ENCODE measurements at places on chromosomes 7 and 10.
A peak's percentile ranks its signal among the peaks of the same experiment; 100 is the strongest.

- DNase-seq, result no peak
These were observed 111.5 kb downstream of the SEMA3C start for GRCh38 chr7:80807166-80807900.

DNA sequence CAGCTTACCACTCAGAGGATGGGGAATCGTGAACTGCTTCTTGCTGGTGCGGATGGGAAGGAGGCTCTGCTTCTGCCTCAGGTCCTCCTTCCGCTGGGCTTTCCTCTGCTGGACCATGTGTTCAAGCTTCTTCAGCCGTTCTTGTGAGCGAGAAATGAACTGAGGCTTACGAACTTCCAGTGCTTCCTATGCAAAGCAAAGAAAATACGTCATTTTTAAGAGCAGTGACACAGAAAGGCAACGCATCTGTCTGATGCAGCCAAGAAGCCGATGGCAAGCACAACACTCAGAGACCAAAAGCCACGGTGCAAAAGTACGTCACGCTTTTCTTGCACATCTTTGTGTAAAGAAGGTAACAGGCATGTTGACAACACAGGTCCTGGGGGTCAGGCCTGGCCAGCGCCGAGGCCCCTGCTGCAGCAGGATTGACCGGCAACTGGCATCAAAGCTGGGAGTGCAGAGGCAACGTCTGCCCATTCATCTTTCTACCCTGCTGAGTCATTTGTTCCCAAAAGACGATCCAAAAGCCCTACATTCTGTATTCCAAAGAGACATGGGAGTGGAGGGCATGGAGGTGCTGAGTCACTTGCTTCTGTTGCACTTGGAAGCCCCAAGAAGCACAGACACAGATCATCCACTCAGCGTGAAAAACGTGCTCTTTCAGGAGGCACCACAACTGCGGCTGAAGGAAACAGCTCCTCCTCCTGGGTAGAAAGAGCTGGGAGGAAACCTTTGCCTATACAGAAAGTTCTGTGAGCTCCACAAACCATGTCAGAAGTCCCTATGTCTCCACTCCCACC is 71.0 kb upstream of the ADAM12 start:
- DNase-seq, result no peak

DNA sequence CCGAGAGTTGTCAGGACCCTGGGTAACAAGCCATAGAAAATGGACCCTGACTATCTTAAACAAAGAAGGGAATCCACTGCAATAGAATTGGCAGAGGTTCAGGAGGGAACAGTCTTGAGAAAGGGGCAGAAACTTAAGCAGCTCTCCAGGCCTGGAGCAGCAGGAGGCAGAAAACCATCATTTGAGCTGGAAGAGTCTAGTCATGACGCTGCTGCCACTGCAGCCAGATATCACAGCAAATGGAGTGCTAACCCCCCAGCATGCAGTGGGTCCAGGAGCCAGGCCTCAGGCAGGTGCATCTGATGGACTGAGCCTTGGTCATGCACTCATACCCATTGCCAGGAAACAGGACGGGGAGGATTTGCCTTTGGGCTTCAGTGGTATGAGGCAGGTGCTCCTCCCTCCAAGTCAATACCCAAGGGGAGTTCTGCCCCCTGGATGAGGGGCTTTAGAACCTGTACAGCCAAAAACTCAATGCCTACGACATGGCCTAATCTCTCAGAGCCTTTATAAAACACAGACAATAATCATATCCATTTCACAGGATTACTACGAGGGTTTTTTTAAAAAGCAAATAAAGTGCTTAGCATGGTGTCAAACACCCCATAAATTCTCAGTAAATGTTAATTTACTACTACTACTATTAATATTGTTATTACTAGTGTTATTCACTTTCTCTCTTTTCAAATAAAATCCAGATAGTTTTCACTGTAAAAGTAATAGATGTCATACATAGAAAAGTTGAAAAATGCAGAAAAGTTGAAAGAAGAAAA is 30.7 kb downstream of the DUSP5 start:
- no peak for DNase-seq

DNA sequence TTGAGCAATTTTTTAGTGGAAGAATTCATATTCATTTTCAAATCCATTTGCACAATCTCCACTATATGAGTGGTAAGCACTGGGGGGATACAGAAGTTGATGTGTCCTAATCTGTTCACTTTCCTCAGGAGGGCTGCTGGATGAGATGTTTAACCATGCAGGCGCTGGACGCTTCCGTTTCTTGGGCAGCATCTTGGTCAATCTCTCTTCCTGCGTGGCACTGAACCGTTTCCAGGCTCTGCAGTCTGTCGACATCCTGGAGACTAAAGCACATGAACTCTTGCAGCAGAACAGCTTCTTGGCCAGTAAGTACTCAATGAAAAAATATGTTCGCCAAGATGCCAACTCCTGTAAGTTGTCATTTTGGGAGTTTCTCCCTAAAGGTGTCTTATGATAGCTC is 179.3 kb downstream of the ABCA13 start:
- no peak for DNase-seq

DNA sequence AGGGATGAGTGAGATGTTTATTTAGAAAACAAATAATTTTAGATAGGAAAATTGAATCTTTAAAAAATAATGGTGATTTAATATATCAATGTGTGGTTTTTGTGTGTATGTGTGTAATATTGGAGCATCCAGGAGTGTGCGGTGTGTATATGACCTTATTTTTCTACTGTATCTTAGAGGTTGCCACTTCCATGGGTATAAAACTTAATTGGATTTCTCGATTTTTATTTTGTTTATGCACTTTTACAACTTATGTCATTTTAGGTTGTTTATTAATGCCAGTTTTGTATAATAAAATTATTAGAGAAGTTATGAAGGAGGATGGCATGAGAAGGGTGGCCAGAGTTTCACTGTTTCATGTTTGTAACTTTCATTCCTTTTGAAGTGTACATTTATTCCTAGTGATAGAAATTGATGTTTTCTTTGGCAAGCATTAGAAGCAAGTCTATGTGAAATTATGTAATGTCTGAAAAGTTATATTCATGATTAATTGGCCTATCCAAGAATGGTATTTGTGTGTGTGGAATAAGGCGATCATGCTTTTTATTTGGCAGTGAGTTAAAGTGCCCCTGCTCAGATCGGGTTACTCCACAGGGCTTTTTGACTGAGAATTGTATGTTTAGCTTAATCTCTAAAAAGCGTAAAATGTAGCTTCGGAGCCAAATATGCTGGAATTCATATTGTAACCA is 110.3 kb downstream of the KAT6B start:
- DNase-seq, result no peak

DNA sequence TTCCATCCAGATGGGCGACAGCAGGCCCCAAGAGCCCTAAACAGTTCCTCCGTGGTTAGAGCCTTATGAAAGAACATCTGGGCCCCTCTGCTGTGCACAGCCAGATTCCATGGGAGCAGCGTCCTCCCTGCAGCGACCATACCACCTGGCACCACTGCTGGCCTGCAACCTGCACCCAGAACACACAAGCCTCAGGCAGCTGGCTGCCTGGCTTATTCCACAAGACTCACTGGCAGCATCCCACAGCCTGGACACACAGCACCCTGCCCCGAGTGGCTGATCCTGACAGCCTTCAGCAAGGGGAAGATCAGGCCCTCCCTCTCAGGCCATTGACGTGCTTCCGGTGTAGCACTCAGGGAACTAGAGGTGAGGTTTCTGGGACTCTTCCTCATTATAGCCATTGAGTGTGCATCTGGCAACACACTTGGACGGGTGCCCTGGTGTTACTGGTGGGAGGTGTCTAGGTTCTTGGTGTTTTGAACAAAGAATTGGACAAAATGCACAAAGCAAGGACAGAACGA is 33.7 kb upstream of the ERCC6 start:
- no peak for DNase-seq

DNA sequence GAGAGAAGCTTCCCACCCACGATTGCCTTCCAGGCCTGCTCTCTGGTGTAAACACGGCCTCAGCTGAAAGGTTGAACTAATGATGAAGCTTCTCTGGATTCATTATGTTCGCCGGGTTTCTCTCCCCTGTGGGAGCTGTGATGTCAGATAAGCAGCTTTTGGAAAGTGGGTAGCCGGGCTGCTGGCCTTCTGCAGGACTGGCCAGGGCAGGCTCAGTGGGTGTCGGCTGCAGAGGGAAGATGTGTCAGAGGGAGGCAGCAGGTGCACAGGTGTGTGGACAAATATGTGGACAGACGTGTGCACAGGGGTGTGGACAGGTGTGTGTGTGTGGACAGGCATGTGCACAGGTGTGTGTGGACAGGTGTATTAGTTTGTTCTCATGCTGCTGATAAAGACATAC is 28.5 kb upstream of the PSMG3 start:
- no peak for DNase-seq

DNA sequence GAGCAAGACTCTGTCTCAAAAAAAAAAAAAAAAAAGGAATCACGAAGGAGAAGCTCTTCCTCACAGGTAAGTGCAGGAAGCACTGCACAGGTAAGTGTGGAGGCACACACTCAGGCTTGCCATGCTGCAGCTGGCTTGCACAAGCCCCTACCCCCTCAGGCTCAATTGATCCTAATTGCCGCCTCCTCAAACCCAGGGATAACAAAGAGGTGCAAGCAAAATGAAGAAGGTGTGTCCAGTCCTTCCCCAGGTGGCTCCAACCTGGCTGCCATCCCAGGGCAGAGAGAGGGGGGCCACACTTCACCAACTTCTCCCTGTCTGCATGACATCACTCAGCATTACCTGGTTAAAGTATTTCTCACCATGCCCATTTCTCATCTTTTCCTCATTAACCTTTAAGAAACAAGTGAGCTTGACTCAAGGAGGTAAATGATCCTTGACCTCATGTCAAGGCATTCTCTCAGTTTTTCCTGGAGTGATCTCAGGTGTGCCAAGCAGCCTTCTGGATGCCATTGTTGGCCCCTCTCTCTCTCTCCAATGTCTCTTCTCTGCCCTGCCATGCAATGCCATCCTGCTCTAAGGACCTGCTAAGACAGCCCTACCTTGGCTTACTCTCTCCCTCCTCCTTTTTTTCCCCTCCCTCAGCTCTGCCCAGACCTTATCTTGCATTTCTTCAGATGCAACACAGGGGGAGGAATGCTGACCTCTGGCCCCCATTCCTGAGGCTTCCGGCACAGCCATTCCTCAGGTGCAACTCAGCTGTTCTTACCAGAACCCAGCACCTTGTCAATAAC is 13.0 kb upstream of the TRPV6 start:
- no peak for DNase-seq

GRCh38 chr10:9081253-9081652 is 1026.8 kb downstream of the GATA3 start:
- DNase-seq, result no peak

DNA sequence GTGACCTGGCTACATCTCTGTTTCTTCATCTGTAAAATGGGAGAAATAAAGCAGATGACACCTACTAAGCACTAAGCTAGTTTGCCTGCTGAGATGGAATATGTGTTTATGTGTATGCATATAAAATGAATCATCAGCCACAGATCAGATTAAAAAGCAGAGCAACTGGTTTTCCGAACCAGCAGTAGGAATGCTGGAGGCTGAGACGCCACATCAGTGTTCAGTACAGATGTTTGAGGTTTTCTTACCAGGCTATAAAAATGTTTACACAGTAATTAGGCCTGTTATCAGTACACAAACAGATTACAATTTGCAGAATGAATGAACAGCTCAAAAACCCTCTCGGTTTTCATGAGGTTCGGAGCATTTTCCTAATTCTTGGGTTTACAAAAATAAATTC is 85.8 kb downstream of the CALN1 start:
- no peak for DNase-seq

DNA sequence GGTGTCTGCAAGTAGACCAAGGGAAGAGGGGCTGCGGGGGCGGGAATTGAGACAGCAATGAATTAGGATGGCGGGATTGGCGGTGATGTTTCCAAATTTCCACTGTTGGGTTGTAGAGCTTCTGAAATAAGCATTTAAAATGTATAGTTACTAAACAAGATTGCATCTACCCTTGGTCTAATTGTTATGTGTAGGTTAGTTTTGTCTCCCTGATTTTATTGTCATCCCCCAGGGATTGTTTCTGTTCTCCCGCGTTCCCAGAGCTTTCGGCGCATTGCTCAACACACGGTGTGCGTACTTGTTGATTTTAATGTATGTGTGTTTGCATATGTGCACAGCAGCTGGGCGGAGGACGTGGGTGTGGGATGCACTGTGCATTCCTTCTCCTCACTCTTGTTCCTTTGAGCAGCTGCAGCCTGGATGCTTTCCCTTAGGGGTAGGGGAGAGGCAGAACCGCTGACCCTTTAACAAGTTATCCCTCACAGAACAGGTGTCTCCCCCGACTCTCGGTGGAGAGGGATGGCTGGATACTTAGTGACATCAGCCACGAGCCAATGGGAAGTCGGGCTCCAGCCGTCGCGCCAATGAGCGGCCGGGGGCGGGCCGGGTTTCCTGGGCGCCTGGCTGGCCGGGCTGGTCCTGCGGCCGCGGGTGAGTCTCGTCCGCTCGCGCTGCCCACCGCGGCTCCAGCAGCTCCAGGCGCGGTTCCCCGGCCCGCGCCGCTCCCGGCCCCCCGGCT is at the start of gene TSPAN33:
TSPAN33 (plus strand) TSS at position 613 of the 739 bp plus-strand sequence. CDS start 274 bp downstream, outside the sequence.
- DNase-seq, result peak; percentile 57

DNA sequence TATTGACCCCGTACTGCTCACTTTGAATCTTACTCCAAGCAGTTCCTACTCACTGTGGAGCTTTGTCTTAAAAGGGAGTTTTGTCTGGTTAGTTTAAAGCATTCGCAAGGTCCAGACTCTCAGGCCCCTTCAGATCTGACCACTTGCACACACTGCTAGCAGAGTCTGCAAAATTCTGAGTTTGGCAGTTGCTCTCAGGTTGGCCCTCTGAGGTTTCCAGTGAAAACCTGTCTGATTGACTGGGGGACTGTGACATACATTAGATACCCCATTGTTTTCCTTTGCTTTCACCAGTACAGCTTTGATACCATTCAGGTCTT is 149.2 kb downstream of the XPNPEP1 start:
- no peak for DNase-seq

DNA sequence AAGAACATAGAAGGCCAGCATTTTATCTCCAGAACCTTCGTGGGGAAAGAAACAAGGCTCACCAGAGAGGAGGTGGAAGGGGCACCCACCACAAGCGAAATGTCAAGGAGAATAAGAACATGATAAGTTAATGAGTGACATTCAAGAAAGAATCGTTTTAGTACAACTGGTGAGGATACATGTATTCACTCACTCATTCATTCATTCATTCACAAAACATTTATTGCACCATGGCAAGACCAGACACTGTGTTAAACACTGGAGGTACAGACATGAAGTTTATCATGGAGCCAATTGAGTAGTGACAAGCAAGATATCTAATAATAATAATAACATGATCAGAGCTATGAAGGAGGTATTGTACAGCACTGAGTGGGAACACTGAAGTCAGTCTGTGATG is 1.7 kb upstream of the ZNRF2 start:
- DNase-seq, result no peak

DNA sequence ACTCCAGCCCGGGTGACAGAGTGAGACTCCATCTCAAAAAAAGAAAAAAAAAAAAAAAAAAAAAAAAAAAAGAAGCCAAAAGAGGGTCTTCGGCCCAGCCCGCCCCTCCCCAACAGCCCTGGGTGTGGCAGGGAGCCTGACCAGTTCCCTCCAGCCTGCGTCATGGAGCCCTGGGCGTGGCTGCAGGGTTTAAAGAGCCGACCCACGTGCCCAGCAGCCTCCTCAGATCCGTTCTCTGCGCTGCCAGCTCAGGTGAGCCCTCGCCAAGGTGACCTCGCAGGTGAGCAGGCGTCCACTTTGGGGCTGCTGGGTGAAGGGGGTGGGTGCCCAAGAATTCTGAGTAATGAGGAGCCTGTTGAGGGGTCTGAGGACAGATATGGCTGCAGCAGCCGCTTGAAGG is at the start of gene FXYD4:
FXYD4 (plus strand) TSS at position 219 of the 400 bp plus-strand sequence. CDS start 2,111 bp downstream, outside the sequence.
- DNase-seq, result no peak

- DNase-seq, result no peak
These were observed 49.0 kb downstream of the TMEM270 start for GRCh38 chr7:73909996-73910395.

- DNase-seq, result no peak
These were observed 18.9 kb upstream of the TMEM273 start for GRCh38 chr10:49207113-49207512.

GRCh38 chr7:67752227-67752626 is 755.6 kb downstream of the TYW1 start:
- no peak for DNase-seq

Data from stimulated activated CD8-positive, alpha-beta memory T cell treated with anti-CD3 and anti-CD28 coated beads, Interleukin-4, amount 100 ng/mL, for 24 hours (primary cell).